ENCODE measurements at places on chromosomes 12 and 14. TPM values are rescaled to one million over a fixed set of nuclear protein-coding genes. Genes with fewer than 3 reads are reported as not detected.

Gene GALNT16
- not detected for total RNA-seq

Gene OVCH1
- not detected for total RNA-seq

Gene POTEM
- total RNA-seq, result not detected

Gene HOXC9
- not detected for total RNA-seq

Gene GDF3
- total RNA-seq, result not detected

Gene ARG2
- total RNA-seq, result 9.9 TPM

Gene RHEBL1
- 18.5 TPM for total RNA-seq

Gene RERG
- not detected for total RNA-seq

Gene PROX2
- total RNA-seq, result 0.65 TPM

Gene NELL2
- 99.7 TPM for total RNA-seq

Gene ACAD10
- total RNA-seq, result 24.5 TPM

Gene TRPV4
- total RNA-seq, result not detected

Gene SLC5A8
- total RNA-seq, result not detected

Gene BEGAIN
- 6.0 TPM for total RNA-seq

Gene TTC9
- total RNA-seq, result 5.5 TPM

Gene SMOC1
- not detected for total RNA-seq

Gene ITGB7
- total RNA-seq, result 137 TPM

Gene LMNTD1
- total RNA-seq, result not detected

Gene WBP11
- total RNA-seq, result 123 TPM

Gene FGF23
- total RNA-seq, result not detected

Gene ADAM21
- total RNA-seq, result not detected

Gene NEUROD4
- total RNA-seq, result not detected

Gene GPR65
- total RNA-seq, result 16.9 TPM

Gene CLEC1B
- total RNA-seq, result not detected

Gene MIPOL1
- not detected for total RNA-seq

Gene MYH6
- total RNA-seq, result not detected

Gene DNAI7
- total RNA-seq, result not detected

All from activated CD8-positive, alpha-beta T cell treated with anti-CD3 and anti-CD28 coated beads for 36 hours (primary cell).